ENCODE measurements at places on chromosomes 3 and 15.

DNA sequence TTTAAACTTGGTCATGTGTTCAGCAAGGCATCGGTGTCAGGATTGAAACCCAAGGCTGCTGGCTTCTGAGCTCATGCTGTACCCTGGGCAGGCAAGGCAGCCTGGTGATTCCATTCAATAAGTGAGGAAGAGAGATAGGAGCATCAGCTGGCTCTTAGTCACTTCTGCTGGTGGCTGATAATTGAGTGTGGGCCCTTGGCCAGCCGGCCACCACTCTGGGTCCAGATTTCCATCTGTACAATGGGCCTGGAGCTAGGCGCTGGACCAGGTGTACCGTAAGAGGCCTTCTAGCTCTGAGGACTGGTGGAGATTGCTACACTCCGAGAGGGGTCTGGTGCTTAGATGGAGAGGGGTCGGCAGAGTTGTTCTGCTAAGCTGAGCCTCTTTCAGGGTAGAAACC lies 4.3 kb downstream of the CD276 start:
- H3K4me1 ChIP-seq = peaks cover 4% of the 10 kb centered on the region
- peak; percentile 29 for DNase-seq
- H3K27me3 ChIP-seq = no peaks in the 10 kb centered on the region

DNA sequence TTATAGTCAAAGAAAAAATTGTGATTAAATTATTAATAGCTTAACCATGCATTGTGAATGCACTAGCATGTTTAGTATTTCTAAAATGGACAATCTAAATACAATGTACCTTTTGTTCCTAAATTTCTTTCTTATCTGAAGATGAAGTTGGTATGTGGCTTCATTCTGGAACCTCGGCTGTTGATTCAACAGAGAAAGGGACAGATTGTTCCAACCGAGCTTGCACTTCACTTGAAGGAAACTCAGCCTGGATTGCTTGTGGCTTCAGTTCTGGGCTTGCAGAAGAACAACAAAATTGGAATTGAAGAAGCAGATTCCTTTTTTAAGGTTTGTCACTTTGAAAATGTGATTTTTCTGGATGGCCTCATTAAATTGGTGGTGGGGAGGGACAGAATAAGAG lies 32.6 kb downstream of the HPS3 start:
- H3K27ac ChIP-seq = no peak overlapping the region
- no peak for DNase-seq
- no peak overlapping the region for H3K4me3 ChIP-seq
- H3K36me3 ChIP-seq = peaks cover 50% of the 10 kb centered on the region
- no peaks in the 10 kb centered on the region for H3K4me1 ChIP-seq
- no peaks in the 10 kb centered on the region for H3K27me3 ChIP-seq

- no peak overlapping the region for H3K27ac ChIP-seq
- H3K4me3 ChIP-seq = no peak overlapping the region
Observed at GRCh38 chr3:51501833-51502561, 2.2 kb upstream of the DCAF1 start.

- H3K4me3 ChIP-seq = no peak overlapping the region
Observed at GRCh38 chr3:126482503-126483255, 7.0 kb upstream of the ZXDC start.

DNA sequence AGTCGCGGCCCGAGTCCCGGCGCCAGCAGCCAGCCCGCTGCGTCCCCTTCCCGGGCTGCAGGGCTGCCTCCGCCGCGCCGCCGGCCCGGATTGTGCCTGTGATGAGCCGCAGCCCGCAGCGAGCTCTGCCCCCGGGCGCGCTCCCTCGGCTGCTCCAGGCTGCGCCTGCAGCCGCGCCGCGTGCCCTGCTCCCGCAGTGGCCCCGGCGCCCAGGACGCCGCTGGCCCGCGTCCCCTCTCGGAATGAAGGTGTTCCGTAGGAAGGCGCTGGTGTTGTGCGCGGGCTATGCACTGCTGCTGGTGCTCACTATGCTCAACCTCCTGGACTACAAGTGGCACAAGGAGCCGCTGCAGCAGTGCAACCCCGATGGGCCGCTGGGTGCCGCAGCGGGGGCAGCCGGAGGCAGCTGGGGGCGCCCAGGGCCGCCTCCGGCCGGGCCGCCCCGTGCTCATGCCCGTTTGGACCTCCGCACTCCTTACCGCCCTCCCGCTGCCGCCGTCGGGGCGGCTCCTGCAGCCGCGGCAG lies 1.2 kb downstream of the CHST2 start:
- H3K4me3 ChIP-seq = peak overlapping the region; percentile 79
- H3K4me1 ChIP-seq = no peaks in the 10 kb centered on the region
- H3K36me3 ChIP-seq = no peaks in the 10 kb centered on the region
- no peak overlapping the region for H3K27ac ChIP-seq
- peaks cover 27% of the 10 kb centered on the region for H3K27me3 ChIP-seq

DNA sequence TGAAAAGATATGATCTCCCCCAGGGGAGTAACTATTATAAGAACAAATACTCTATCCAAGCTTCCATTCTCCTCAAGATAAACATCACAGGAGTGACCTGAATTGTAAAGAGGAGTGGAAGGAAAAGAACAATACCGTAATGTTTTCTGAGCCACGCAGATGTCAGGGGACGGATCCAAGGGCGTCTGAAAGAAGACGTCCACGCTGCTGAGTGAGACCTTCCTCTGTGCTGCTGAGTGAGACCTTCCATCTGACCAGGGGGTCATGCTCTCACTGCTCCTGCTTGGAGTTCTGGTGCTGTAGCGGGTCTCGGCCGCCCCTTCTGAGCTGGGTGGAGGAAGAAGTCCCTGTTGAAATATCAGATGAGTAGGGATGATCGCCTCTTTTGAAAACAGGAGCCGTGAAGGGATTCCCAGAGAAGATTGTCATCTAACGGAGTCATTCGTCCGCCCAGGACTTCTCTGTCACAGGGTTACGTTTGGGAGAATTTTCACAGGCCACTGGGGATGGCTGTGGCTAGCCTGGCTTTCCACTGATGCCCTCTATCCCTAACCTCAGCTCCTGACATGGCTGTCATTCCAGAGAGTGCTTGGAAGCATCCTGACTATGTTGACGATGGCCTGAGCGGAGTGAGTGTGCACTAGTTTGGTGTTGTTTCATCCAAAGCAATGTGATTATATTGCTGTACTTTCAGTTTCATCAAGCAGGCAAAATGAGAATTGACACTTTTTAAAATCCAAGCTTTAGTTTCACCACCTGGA lies 184.9 kb downstream of the APBA2 start:
- H3K27ac ChIP-seq = peak overlapping the region; percentile 73
- H3K4me1 ChIP-seq = no peaks in the 10 kb centered on the region
- H3K27me3 ChIP-seq = no peaks in the 10 kb centered on the region
- peak; percentile 18 for DNase-seq
- H3K4me3 ChIP-seq = no peak overlapping the region

All from endodermal cell (in vitro differentiated cells).